ENCODE measurements at places on chromosomes 1 and 21. TPM values are rescaled to one million over a fixed set of nuclear protein-coding genes. Genes with fewer than 3 reads are reported as not detected.

The SLAMF7 gene
- 0.18 TPM for polyA plus RNA-seq

- DNase-seq = no peak
These were observed 17.6 kb downstream of the MEGF6 start for GRCh38 chr1:3593745-3594144.

- no peak for DNase-seq
These were observed 124.9 kb upstream of the BACE2 start for GRCh38 chr21:41043014-41043413.

- no peak for DNase-seq
These were observed 224.6 kb downstream of the FGGY start for GRCh38 chr1:59521456-59521855.

- no peak for DNase-seq
These were observed 19.0 kb downstream of the H6PD start for GRCh38 chr1:9253453-9254105.

DNA sequence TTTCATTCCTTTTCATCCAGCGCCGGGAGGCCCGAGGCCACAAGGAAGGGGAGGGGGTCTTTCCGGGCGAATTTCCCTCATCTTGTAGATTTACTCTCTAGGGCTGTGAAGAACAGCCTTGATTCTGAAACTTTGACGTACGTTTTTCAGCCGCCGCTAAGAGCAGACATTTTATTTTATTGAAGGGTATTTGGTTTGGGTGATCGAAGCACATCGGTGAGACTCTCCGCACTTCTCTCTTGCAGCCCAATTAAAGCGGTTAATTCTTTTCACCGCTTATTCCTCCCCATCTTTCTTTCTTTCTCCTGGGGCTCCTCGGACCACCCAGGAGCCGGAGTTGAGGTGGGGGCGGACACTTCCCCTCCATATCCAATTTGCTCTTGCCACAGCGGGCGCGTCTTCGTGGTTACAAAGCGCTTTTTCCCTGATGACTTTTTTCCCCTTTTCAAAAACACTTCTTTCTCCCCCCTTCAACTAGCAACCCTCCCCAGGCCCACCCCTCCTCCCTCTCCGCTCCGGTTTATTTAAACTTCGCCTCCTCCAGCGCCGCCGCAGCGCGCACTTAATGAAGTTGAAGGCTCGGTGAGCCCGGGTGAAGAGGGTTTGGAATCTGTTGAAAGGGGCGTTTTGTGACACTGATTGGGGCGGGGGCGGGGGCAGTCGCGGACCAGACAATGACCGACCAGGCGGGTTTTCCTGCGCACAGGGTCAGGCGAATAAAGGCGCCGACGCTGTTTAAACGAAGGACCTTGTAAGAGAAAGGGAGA is 5.9 kb downstream of the FOXD2 start:
- DNase-seq = no peak
